ENCODE measurements at places on chromosomes 7 and 10. TPM values are rescaled to one million over a fixed set of nuclear protein-coding genes. Genes with fewer than 3 reads are reported as not detected.

ST7 gene
- 8.7 TPM for polyA plus RNA-seq

BLNK gene
- 0.40 TPM for polyA plus RNA-seq

ZNF736 gene
- 4.6 TPM for polyA plus RNA-seq

FAM25A gene
- polyA plus RNA-seq = not detected

RAB19 gene
- polyA plus RNA-seq = 2.5 TPM

RBP3 gene
- polyA plus RNA-seq = not detected

DOCK1 gene
- 10.7 TPM for polyA plus RNA-seq

NEUROG3 gene
- not detected for polyA plus RNA-seq

CYP2E1 gene
- polyA plus RNA-seq = 1.4 TPM

BPGM gene
- polyA plus RNA-seq = 16.5 TPM

TAF3 gene
- 12.3 TPM for polyA plus RNA-seq

ZMIZ1 gene
- polyA plus RNA-seq = 9.2 TPM

SPDYE18 gene
- 1.0 TPM for polyA plus RNA-seq

SLC26A3 gene
- polyA plus RNA-seq = not detected

MGMT gene
- 21.9 TPM for polyA plus RNA-seq

AGAP9 gene
- polyA plus RNA-seq = 5.8 TPM

STK32C gene
- 24.1 TPM for polyA plus RNA-seq

C1QL3 gene
- polyA plus RNA-seq = 0.19 TPM

DGKI gene
- polyA plus RNA-seq = 0.16 TPM

GNAT3 gene
- not detected for polyA plus RNA-seq
